GM23338 (cell line): ENCODE measurements at places on chromosomes 2 and 18. TPM values are rescaled to one million over a fixed set of nuclear protein-coding genes. Genes with fewer than 3 reads are reported as not detected.

DNA sequence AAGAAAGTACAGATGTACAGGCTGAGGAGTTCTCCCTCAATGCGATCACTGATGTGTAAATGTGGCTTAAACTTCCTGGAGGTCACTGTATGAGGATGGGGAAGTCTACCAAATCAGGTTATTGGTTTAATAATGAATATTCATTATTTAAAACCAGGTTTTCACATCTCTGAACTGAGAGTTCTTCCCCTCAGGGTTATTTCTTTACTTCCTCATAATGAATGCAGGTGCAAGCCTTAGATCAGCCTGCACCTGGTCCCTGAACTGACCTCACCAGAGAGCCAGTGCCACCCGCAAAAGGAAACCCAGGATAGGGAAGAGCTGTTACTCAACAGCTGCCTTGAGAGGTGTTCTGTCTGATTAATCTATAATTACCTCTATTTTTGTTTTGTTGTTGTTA is 369.0 kb downstream of the EPHA4 start:
- no peak for DNase-seq

KCNIP3 gene
- 0.83 and 2.6 TPM in 2 replicates for total RNA-seq

DNA sequence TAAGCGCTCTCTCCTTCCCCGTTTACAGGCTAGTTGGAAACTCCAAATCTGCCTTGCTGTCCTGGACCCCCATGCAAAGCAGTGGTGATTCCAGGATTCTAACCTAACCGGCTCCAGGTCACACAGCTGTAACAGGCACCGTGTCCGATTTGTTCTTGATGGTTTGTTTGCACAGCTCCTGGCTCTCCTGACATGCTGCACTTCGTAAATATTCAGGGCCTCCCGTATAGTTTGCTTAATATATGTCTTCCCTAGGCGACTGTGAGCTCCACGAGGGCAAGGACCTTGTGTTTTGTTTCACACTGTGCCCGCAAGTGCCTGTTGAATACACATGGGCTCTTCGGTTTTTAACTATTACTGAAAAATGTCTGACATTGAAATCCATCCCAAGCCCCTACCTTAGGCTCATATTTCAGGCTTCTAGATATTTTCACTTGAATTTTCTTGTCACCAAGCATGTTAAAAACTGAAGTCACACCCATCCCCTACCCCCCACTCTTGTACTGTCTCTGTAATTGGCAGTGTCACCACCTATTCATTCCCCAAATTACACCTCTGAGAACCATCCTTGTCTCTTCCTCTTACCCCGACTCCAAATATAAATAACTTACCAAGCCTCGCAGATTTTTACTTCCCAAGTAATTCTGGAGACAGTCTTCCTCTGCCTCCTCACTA is 1.0 kb upstream of the PUM2 start:
- DNase-seq = no peak

- no peak for DNase-seq
These were observed 366.8 kb downstream of the TGIF1 start for GRCh38 chr18:3816610-3817363.
